Pancreas (tissue), 10 donors: ENCODE measurements at places on chromosomes 6 and 20.

GRCh38 chr6:44327096-44327495 lies 13.9 kb upstream of the AARS2 start:
- no peak for DNase-seq

DNA sequence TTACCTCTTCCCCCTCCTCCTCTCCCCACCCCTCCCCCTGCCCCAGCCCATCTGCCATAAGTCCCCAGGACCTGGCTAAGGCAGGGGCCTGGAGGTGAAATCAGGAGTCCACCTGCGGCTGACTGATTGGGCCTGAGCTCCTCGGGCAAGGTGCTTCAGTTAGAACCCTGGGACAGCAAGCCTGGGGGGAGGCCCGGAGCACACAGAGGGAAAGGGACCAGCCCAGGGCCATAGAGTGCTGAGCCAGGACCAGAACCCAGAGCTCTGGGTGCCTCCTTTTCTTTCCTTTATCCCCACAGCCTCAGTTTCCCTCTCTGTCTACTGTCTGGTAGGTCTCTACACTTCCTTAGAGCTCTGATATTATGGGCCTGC lies 35.7 kb upstream of the VEGFA start:
- DNase-seq: no peak

DNA sequence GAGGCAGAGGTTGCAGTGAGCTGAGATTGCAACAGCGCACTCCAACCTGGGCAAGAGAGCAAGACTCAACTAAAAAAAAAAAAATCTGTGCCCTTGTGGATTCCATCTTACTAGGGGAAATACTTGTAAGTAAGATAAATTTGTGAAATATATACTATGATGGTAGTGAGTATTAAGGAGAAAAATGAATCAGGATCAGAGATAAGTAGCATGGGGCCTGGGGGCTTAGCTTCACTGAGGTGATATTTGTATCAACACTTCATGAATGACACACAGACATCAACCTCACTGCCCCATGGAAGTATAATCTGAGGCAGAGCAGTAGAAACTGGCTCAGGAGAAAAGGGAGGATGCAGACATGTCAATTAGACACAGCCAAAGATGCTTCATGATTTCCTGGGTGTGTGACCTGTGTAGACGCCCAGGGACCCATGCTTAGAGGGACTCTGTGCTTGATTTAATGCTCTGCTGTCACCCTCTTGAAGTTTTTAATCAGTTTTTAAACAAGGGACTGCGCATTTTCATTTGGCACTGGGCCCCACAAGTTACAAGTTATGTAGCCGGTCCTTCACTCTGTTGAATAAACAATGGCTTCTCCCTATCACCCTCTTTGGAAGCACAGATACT lies 41.9 kb downstream of the PCNA start:
- DNase-seq: no peak

GRCh38 chr6:397604-398003 lies 6.1 kb downstream of the IRF4 start:
- DNase-seq: no peak

GRCh38 chr20:23659989-23660837 lies 22.5 kb upstream of the CST3 start:
- no peak for DNase-seq

- no peak for DNase-seq
These were observed 49.5 kb downstream of the KCNS1 start for GRCh38 chr20:45051204-45052060.

DNA sequence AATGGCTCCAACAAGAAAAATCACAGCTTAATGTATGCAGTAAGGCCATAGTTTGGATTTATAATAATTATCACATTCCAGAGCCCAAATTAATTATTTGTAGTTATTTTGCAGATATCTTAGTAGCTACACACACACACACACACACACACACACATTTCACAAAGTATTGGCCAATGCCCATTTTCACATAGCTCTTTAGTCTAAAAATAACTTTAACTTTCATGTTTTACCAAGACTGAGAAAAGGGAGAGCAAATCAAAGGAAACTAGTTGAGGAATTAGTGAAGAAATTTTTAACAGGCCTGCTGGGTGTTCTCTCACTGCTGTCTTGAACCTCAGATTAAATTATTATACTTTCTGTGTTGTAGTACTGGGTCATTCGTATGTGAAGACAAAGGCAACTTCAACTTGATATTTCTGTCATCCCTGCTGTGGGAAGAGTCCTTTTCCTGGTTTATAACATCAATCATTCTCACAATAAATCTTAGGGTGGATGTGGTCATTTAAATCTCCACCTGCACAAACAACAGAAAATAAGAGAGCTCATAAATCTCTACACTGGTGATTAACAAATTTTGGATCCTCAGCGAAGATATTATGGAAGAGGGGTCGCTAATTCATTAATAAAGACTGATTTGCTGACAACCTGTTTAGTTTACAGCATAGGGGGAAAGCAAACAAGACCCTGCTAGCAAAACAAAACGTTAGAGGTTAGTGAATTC lies 1.6 kb upstream of the TCF21 start:
- DNase-seq: no peak
